ENCODE measurements at places on chromosomes 2 and 18.

DNA sequence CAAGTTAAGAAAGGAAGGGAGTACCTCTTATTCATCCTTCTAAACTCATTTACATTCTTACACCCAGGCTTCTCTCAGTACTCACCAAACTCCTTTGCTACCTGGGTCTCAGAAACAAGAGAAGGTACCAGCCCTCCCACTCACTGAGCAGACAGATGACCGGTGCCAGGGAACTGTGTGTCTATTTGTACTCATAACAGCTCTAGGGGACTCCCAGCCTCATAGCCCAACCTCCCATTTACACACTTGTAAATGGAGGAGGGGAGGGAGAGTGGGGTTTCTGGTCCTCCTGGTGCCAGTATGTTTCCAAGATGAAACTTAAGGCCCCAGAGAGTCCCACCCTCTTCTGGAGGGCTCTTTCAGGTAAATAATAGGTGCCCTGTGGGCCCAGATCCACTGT is 42.8 kb upstream of the SIGLEC15 start:
- DNase-seq = no peak

DNA sequence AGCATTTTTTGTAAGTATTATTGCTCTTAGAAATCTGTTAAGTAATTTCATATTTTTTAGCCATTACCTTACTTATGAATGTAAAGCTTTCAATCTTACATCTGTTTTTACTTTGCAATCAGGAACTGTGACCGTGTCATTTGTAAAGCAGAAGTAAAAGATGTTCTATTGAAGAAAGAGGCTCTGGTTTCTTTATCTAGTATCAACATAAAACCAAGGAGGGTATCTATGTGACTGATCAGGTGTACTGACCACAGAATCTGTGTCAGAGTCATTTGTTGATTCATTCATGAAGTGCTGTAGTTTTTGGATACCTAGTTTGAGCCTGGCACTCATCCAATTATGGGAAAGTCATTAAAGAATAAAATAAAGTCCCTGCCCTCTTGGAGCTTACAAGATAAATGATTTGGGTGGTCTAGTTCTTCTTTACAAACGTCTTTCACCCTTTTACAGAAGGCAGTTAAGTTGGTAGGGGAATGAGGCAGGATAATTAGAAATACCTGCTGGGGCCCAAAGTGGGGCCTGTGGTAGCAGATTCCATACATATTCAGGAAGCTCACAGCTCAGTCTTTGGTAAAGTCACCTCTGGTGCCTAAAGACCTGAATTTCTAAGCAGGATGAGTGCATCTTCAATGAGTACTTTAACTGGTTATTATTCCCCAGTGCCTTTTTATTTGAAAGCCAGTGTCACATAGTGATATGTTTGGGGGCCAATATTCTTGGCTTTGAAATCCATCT is 260.6 kb upstream of the NT5C1B start:
- no peak for DNase-seq

DNA sequence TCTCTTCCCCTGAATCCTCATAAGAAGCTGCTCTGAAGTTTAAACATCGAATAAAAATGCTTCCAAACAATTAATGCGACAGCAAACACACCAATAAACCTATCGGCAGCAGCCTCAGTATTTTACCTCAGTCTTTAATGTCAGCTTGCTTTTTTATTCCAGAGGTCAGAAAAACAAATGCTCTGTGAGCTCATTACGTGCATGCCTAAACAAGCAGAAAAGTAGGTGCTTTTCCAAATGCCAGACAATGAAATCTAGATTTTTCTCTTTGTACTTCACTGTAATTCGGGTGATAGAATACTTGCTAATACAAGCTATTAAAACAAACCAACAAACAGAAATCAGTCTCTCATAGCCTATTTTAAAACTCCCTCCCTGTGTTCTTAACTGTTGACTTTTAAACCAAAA is 381.5 kb downstream of the NRXN1 start:
- no peak for DNase-seq

DNA sequence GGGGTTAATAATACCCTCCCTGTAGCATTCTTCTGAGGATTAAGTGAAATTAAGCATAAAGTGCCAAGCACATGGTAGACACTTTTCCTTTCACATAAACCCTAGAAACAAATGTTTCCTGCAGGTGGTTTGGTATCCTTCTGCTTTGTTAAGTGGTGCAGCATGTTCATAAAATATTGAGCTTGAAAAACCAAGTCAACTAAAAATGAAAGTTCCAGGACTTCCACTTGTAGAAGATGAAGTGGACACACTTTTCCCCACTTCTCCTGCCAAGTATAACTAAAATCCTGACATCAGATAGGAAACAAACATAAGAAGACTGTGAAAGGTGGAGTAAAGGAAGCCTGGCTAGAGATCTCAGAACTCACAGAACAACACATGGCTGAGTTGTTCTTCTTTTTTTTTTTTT is 90.5 kb downstream of the COLEC12 start:
- no peak for DNase-seq

- DNase-seq = no peak
Observed at GRCh38 chr18:3345885-3346284, 84.0 kb downstream of the MYL12B start.

DNA sequence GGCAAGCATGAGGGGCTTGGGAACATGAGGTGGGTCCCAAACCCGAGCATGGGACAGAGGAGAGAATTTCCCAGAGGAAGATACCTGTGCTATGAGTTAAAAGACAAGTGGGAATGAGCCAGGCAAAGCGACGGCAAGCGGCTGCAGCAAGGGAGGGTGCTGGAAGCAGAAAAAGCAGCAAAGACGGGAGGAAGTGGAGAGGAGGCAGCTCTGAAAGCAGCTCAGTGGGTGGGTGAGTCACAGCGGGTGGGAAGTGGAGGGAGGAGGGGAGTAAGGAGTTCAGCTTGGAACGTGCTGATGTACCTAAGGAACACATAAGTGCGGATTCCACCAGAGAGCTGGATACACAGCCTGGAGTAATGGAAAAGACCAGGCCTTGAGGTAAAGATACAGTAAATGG is 41.4 kb downstream of the THUMPD2 start:
- no peak for DNase-seq

DNA sequence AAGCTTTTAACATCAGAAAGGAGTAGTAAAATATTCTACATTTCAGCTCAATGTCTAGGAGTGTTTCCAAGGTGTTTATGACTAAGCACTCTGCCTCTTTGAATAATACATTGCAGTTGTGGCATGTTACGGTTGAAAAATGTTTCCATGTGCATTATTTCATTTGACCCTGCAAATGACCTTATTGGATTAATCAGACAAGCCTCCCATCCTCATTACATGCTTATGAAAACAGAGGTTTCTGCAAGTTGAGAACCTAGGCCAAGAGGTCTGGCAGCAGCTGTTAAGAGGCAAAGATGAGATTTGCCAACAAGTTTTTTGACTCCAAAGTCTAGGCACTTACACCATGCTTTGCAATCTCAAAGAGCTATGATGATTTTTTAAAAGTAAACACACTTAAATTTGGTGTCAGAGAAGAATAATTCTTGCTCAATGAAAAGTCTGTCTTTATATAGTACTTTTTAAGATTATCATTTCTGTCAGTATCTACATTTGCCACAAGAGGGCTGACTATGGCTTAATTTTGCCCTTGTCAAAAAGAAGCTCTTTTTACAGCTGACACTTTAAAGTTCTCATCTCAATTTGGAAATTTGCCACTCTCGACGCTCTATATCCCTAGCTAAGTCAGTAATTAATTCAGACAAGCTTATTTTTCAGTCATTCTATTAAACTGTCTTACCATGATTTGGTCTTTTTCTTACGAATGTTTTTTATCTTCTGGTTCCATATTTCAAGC is 260.6 kb downstream of the PAX3 start:
- no peak for DNase-seq

DNA sequence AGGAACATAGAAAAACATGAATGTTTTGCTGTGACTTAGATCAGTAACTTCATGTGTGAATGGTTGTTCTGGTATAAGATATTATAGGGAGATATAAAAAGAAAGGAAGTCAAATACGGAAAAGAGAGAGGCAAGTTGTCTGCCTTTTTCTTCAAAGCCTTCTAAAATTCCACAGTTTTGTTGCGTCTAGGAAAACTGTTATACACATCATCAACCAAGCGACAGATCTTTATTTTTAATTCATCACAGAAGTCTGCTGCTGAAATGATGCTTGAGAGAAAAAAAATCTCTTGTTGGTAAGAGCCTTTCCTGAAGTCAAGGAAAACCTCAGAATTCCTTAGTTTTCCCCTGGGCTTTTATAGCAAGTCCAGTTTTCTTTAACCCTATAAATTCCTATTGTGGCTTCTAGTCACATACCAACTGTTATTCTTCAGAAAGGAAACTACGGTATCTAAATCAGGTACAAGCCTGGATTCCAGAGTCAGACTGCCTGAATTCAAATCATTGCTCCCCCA is 36.3 kb upstream of the TANC1 start:
- DNase-seq = no peak

GRCh38 chr2:23658466-23658942 is 268.4 kb downstream of the ATAD2B start:
- DNase-seq = no peak

- no peak for DNase-seq
Observed at GRCh38 chr18:78904179-78904531, 75.5 kb upstream of the SALL3 start.

- no peak for DNase-seq
Observed at GRCh38 chr2:9201185-9201891, 5.3 kb upstream of the ASAP2 start.

GRCh38 chr2:27897717-27898116 is 7.2 kb downstream of the BABAM2 start:
- DNase-seq = no peak

- no peak for DNase-seq
Observed at GRCh38 chr2:135948141-135948540, 37.3 kb downstream of the DARS1 start.

DNA sequence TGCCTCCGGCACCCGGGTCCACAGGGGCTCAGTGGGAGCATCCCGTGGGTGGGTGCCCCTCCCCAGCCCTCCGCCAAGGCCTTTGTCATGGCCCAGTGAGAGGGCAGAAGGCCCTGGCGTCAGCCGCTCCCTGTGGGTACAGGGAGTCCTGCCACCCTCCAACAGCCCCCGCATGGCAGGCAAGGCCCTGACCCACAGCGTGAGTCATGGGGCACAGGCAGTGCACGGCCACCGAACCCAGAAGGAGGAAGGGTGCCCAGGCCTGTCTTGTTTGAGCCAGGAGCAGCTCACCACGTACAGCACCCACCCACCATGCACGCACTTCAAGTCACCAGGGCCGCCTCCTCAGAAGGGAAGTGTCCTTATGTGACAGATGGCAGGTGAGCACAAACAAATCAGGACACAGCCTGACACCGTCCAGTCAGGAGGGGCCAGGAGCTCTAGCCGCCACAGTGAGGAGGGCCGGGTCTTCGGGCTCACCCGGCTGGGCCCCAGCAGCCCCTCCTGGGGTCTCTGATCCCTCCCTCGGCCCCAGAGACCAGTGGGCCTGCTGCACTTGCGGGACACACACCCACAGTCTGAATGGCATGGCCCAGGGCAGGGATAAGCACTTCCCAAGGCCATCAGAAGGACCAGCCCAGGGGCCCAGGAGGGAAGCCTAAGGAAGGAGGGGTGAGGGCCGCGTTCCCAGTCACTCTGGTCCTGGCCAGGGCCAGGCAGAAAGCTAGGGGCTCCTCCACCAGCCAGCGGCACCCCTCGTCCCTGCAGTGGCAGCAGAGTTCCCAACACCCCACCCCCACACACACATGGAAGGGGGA is 25.8 kb downstream of the BIN1 start:
- DNase-seq = peak; percentile 36

- DNase-seq = no peak
Observed at GRCh38 chr2:133789743-133790142, 221.5 kb upstream of the NCKAP5 start.

DNA sequence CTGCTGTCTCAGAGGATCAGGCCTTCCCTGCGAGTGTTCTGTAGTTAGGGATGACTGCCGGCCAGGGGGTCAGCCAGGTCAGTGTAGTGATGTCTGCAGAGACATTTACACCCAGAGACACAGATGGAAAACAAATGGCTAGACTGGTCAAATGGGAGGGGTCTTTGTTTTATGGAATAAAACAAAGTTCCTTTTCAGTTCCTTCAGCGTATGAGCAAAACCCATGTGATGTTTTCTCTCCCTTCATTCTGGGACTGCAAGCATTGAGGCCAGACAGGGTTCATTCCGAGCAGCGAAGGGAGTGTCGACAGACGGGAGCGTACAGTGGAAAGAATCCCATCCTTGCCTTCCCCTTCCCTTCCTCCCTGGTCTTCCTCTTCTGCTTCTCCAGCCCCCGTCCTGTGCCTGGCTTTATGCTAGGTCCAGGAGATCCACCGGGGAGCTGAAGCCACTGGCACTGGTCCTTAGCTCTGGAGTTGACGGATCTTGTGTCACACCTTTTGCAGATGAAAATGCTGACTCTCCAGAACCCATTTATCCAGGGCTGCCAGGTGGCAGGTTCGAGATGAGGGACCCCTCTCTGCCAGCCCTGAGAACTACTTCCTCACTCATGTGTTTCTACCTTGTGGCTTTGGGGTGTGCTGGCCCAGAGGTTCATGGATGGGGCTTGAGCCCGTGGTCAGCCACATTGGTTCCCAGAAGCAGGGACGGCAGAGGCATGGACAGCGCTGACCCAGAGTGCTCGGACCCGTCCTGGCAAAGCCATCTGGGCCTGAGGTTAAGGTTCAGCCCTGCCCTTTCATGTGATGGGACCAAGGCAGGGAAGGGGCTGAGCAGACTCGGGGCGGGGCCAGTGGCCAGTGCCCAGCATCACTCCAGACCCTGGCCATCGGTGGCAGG is 24.2 kb downstream of the ITGB1BP1 start:
- DNase-seq = no peak

DNA sequence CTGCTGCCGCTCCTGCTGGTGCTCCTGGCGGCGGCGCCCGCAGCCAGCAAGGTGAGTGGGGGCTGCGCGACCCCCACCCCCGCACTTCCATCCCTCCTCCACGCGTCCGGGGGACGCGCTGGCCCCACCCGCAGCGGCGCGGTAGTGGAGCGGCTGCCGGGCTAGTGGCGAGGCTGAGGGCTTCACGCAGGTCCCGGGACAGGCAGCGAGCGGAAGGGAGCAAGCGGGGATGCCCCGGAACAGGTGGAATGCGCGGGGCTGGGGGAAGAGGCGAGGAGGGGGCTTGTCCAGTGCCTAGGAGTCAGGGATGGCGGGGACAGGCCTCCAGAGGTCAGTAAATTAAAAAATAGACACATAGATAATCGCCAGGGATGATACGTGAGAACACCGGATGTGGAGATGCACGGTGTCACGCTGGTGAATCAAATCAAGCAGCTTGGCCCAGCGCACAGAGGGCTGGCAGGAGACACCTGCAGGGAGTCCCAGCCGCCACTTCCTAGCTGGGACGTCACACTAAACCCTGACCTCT is 403 bp downstream of the COL4A3 start:
- DNase-seq = peak; percentile 15

GRCh38 chr2:45649462-45649857 is 2.0 kb upstream of the PRKCE start:
- no peak for DNase-seq

- no peak for DNase-seq
Observed at GRCh38 chr2:152766928-152767327, 48.5 kb downstream of the ARL6IP6 start.
